ENCODE measurements at places on chromosomes 6 and 20.

GRCh38 chr20:54848984-54849538 is 373.7 kb downstream of the DOK5 start:
- DNase-seq, result no peak

DNA sequence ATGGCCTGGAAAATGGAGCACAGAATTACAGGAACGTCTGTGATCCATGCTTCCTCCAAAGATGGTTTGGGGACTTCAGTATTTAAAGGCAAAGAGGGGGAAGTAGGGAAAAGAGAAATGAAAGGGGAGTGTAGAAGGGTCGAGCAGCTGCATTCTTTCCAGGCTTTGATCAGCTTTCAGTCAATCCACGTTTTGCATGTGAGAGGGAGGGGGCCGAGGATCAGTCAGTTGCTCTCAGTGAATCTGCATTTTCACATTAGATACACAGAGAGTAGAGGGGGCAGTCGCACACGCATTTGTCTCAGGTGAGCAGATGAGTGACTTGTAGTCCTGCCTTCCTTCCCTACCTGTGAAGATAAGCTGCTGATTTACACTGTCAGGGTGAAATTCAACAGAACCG is 78.8 kb downstream of the FOXF2 start:
- DNase-seq, result no peak

DNA sequence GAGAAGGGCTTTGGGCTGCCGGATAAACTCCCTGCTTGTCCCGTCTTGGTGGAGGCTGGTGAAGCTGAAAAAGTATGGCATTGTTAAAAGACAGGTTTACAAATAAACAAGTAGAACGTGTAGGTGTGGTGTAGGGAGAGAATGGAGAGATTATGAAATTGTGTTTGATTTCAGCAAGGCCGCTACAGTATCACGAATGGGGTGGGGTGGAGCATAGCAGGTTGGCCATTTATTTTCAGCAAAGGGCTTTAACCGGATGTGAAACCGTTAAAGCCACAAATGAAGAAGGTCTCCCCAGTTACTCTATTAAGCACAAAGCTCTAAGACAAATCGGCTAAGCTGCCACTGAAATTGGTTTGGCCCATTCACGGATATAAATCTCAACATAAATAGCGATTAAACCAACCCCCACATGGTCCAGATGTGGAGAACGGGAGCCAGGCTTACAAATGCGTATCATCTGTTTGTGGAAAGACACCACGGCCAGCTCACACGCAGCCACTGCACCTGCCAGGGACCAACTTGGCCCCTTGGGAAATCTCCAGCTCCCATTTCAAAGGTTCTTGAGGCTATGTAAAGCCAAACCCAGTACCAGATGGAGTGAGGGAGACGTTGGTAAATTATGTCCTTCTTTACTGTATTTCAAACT is 94.0 kb downstream of the ZMYND8 start:
- no peak for DNase-seq

DNA sequence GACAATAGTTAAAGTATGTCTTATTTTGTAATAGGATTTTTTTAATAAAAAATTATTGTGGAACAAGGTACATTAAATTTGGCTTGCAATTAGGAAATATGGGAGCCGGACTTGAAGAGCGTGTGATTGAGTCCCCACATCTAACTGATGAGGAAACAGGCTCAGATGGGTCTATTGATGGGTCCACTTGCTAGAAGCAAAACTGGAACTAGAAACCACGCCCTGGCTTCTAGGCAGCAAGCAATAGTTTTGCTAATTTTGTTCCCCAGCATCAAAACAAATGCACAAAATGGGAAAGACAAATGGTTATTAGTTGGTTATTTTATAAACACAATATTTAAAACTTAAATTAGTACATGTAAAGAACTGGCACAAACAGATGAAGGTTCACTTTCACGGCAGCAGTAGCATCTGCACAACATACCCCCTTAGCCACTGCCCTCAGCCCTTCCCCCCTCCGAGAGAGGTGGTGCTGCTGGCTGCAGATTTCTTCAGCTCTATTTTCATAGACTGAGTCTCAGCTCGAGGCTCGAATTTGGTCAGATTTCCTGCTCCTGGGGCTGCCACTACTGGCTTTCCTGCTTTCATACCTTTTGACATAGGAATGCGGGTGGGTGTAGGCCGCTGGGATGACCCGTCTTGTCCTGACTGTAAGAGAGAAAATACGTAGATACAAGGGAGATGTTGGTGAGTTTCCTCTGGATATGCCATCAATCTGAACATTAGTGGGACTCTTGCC is 23.8 kb upstream of the TMEM30A start:
- no peak for DNase-seq

GRCh38 chr6:2249126-2249525 is 3.7 kb upstream of the GMDS start:
- DNase-seq, result no peak

- no peak for DNase-seq
Measured at GRCh38 chr6:123635567-123635966, 1.2 kb downstream of the TRDN start.

GRCh38 chr20:10731190-10731965 is 57.6 kb upstream of the JAG1 start:
- DNase-seq, result no peak

DNA sequence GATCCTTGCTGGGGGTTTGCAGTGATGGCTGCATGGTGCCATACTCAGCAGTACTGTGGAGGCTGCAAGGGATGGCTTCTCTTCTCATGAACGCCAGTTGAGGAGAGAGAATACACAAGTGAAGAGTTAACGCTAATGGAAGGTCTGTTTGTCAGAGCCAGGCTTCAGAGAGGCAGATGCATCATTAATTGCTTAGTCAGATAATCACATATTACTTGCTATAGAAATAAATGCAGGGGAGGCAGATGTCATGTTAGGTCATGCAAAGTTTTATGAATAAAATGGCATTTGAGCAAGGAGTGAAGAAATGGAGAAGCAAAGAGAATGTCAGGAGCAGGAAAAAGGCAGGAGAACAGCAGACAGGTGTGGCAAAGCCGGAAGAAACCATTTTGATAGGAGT is 51.2 kb downstream of the CDS2 start:
- no peak for DNase-seq

- DNase-seq, result no peak
Measured at GRCh38 chr6:135159531-135159930, 21.6 kb upstream of the MYB start.

GRCh38 chr20:53282217-53282955 is 310.2 kb downstream of the TSHZ2 start:
- no peak for DNase-seq

DNA sequence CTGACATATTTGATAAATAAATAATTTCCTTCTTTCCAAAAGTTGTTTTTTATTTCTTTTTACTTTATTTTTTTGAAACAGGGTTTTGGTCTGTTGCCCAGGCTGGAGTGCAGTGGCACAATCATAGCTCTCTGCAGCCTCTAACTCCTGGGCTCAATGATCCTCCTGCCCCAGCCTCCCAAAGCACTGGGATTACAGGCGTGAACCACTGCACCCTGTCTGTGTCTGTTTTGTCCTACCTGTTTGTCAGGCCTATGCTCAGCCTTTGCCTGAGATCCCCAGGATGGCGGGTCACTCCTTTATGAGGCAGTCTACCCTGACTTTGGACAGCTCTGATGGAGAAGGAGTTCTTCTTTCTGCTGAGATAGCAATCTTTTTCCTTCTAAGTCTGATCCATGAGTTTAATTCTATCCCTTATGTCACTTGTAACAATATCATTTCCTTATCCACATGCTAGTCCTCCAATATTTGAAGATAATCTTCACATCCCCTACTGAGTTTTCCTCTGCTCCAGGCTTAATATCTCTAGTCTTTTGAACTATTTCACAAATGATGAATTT is 14.4 kb upstream of the SLC16A10 start:
- DNase-seq, result no peak

- no peak for DNase-seq
Measured at GRCh38 chr6:168611691-168612090, 170.7 kb downstream of the SMOC2 start.

DNA sequence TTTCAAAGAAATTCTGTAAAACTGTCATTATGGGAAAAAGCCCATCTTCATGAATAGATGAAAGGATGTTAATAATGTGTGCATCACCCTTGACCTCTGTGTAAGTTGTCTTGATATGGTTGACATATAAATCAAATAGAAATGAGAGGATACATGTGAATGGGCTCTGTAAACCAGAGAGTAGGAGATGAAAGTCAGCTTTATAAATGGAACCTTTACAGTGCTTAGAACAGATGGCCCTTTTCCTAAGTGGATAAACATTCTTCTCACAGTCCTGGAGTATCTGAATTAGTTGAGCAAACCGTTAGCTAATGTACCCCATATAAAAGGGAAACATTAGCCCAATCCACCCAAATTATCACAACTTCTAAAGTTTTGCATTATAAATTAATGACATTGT is 57.5 kb downstream of the MYLK4 start:
- no peak for DNase-seq

- DNase-seq, result no peak
Measured at GRCh38 chr20:46324379-46324778, 16.1 kb upstream of the CDH22 start.

DNA sequence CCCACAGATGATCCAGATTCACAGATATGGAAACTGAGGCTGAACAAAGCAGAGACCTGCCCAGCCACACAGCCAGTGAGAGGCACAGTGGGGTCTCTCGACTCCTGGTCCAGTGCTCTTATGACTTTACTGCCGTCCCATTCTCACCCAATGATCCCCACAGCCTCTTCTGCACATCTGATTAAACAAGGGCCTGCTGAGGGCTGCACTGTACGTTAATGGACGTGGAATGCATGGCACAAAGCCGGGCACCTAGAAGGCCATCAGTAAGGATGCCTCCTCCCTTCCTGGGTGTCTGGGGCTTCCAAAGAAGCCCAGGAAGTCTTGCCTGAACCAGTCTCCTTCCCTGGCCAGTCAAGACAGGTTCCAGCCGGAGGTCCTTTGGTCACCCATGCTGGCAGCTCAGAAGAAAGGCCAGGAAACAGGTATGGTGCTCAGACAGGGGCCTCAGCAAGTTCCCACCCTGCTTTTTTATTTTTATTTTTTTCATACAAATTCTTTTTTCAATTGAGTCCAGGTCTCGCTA is 3.8 kb downstream of the TFEB start:
- no peak for DNase-seq

GRCh38 chr6:163190786-163191185 is 223.7 kb upstream of the QKI start:
- DNase-seq, result no peak

DNA sequence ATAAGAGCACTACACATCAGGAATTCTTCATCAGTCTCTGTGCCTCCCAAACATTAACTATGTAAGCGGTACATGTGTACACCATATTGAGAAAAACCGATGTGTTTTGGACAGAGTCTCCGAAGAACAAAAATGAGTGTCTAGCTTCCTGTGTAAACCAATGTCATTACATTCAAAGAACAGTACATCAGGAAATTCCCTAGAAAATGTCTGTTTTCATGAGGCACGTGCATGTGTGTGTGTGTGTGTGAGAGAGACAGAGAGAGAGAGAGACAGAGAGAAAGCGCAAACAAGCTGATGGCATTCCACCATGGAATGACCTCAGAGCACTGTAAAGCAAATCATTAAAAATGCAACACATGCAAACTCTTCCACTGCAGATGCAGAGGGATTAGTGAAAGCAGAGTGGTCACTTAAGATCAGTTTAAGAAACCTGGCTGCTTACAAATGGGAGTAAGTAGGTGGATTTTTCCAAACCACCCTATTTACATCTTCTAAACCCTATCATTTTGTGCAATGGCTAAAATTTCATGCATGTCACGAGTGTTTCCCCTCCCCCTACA is 133.9 kb downstream of the HIVEP2 start:
- no peak for DNase-seq

- DNase-seq, result no peak
Measured at GRCh38 chr6:125802383-125802782, 11.6 kb downstream of the NCOA7 start.

DNA sequence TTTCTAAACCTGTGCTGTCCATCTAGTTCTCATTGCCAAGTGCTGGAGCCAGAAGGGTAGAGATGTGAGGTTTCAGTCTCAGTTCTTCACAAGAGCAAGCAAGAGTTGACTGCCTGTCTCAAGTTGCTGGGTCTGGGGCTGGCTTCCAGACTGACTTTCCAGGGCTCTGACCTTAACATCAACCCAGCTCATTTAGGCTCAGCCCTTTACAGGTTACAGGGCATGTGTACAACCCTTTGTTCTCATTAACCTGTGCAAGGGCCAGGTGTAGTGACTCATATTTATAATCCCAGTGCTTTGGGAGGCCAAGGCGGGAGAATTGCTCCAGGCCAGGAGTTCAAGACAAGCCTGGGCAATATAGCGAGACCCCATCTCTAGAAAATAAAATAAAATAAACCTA is 30.6 kb downstream of the FITM2 start:
- DNase-seq, result no peak

Data from GF-D8 (cell line).